A549 treated with DMSO at 1 μM for 4 hours (cell line): ENCODE measurements at places on chromosomes 2 and 18. TPM values are rescaled to one million over a fixed set of nuclear protein-coding genes. Genes with fewer than 3 reads are reported as not detected.

RAB6D gene
- total RNA-seq = 0.02 TPM in 1 of 5 replicates, not detected in the others

SLC5A7 gene
- total RNA-seq = not detected in 5 replicates

PCARE gene
- not detected in 5 replicates for total RNA-seq

IL18R1 gene
- 0.47 to 1.4 TPM (median 0.95 TPM) in 5 replicates for total RNA-seq

PLGLB2 gene
- 0.29 to 0.49 TPM (median 0.45 TPM) in 5 replicates for total RNA-seq

IL1F10 gene
- total RNA-seq = not detected in 5 replicates

ACOXL gene
- not detected in 5 replicates for total RNA-seq

FSIP2 gene
- not detected in 5 replicates for total RNA-seq

TGFA gene
- 7.4 to 9.5 TPM (median 8.6 TPM) in 5 replicates for total RNA-seq

ASXL3 gene
- total RNA-seq = not detected in 5 replicates

SPR gene
- 95.3 to 149 TPM (median 137 TPM) in 5 replicates for total RNA-seq

COL4A3 gene
- total RNA-seq = 0.40 to 1.0 TPM (median 0.72 TPM) in 5 replicates

LPIN2 gene
- 13.5 to 16.7 TPM (median 15.6 TPM) in 5 replicates for total RNA-seq

RBM43 gene
- total RNA-seq = 2.4 to 5.6 TPM (median 3.9 TPM) in 5 replicates

WNT10A gene
- total RNA-seq = 0.11 TPM in 1 of 5 replicates, not detected in the others

AMER3 gene
- not detected in 5 replicates for total RNA-seq

CELF4 gene
- total RNA-seq = 0.05 TPM in 1 of 5 replicates, not detected in the others

APOB gene
- total RNA-seq = not detected in 5 replicates

INHA gene
- total RNA-seq = 0.38 to 0.57 TPM (median 0.52 TPM) in 5 replicates

CROCC2 gene
- total RNA-seq = not detected in 5 replicates

SPC25 gene
- total RNA-seq = 16.7 to 21.9 TPM (median 20.7 TPM) in 5 replicates

PAPOLG gene
- 7.8 to 10.6 TPM (median 9.1 TPM) in 5 replicates for total RNA-seq

TUBA4B gene
- 0.26 to 0.46 TPM (median 0.31 TPM) in 5 replicates for total RNA-seq

MZT2A gene
- 116 to 187 TPM (median 178 TPM) in 5 replicates for total RNA-seq

CDCA7 gene
- total RNA-seq = 42.5 to 53.7 TPM (median 47.0 TPM) in 5 replicates

MC2R gene
- not detected in 5 replicates for total RNA-seq

ICA1L gene
- total RNA-seq = 1.5 to 2.4 TPM (median 1.9 TPM) in 5 replicates

ZNF396 gene
- 0.65 to 0.91 TPM (median 0.78 TPM) in 5 replicates for total RNA-seq

CCDC138 gene
- total RNA-seq = 7.9 to 10.0 TPM (median 8.8 TPM) in 5 replicates

MARCO gene
- total RNA-seq = 0.05 to 0.12 TPM (median 0.08 TPM) in 4 of 5 replicates, not detected in the other

MAIP1 gene
- total RNA-seq = 34.5 to 40.0 TPM (median 37.3 TPM) in 5 replicates

XDH gene
- total RNA-seq = 1.1 to 1.8 TPM (median 1.4 TPM) in 5 replicates

WNT6 gene
- total RNA-seq = 0.05 to 0.15 TPM (median 0.10 TPM) in 4 of 5 replicates, not detected in the other

GDF7 gene
- 0.02 to 0.05 TPM (median 0.05 TPM) in 5 replicates for total RNA-seq

KCNG2 gene
- not detected in 5 replicates for total RNA-seq

RFTN2 gene
- total RNA-seq = not detected in 5 replicates

UNC80 gene
- total RNA-seq = not detected in 5 replicates

GALNT3 gene
- not detected in 5 replicates for total RNA-seq

TLX2 gene
- 0.14 to 0.43 TPM (median 0.25 TPM) in 5 replicates for total RNA-seq

SERPINB12 gene
- total RNA-seq = not detected in 5 replicates
